ENCODE measurements at places on chromosomes 4 and X.

GRCh38 chr4:91963486-91963885 is 340.3 kb upstream of the GRID2 start:
- DNase-seq: no peak

DNA sequence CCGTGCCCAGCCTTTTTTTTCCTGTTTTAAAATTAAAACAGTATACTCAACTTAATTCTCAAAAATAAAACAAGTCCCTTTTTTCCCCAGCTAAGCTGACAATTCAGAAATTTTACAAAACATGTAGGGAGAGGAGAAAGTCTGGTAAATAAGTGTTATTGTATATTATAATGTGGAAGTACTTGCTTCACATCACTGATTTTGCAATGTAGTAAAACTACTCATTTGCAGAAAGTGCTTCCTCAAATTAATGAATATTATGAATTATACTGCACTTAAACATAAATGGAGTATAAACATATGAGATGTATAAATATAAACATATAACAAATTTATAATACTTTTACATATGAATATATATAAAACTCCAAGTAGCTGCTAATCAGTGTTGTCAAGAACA is 11.6 kb upstream of the H2AZ1 start:
- no peak for DNase-seq

GRCh38 chrX:46710927-46711623 is 47.8 kb downstream of the SLC9A7 start:
- DNase-seq: no peak

GRCh38 chr4:1715002-1715758 is 3.1 kb upstream of the SLBP start:
- no peak for DNase-seq

DNA sequence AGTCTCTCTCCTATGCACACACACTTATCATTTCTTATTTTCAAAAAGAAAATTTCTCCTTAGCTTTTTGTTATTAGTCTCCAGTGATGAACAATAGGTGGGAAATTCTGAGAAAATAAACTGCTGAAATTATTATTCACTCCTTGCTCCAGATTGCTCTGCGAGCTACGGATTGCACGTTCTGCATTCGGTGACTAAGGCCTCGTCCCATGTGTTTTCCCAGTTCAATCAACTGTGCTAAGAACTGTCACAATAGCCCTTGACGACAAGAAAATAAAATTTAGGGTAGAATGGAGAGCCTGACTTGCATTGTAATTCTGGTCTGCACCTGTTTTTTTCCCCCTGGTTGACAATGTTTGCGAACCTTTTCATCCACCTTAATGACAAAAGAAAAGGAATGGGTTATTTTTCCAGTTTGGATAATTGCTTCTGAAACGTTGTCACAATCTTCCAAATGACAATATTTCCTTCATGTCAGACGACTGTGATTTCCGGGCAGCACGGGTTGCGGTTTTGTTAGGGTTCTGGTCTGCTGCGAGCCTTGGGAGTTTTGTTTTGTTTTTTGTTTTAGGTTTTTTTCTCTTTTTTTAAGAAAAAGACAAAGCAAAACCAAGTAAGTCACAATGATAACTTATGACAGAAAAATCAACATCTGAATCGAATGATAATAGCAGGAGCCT is 124.5 kb upstream of the NOCT start:
- DNase-seq: no peak

- no peak for DNase-seq
These were observed 218.7 kb downstream of the NWD2 start for GRCh38 chr4:37463033-37463856.

DNA sequence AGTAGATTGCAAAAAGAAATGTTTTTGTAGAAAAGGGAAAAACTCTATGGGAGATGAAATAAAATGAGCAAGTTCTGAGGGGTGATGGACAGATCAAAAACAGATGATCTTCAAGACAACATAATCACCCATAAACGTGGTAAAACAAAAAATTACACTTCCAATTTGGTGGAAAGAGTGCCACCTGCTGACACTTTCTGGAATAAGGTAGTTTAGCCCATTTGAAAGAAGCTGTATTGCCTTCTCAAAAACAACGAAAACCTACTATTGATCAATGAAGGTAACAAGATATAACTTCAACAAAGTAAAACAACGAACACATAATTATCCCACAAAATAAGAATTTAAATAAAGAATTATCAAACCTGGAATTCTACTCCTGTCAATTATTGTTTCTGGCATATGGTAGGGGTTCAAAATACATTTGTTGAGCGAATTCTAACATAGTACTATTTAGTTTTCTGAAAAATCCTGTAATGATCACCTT is 2.5 kb downstream of the COQ2 start:
- no peak for DNase-seq

- DNase-seq: no peak
These were observed 60.4 kb upstream of the IRF2 start for GRCh38 chr4:184534511-184535391.

GRCh38 chr4:101136373-101137370 is 210.7 kb downstream of the PPP3CA start:
- DNase-seq: no peak

- no peak for DNase-seq
These were observed 3.0 kb downstream of the GRIPAP1 start for GRCh38 chrX:48999030-48999429.

DNA sequence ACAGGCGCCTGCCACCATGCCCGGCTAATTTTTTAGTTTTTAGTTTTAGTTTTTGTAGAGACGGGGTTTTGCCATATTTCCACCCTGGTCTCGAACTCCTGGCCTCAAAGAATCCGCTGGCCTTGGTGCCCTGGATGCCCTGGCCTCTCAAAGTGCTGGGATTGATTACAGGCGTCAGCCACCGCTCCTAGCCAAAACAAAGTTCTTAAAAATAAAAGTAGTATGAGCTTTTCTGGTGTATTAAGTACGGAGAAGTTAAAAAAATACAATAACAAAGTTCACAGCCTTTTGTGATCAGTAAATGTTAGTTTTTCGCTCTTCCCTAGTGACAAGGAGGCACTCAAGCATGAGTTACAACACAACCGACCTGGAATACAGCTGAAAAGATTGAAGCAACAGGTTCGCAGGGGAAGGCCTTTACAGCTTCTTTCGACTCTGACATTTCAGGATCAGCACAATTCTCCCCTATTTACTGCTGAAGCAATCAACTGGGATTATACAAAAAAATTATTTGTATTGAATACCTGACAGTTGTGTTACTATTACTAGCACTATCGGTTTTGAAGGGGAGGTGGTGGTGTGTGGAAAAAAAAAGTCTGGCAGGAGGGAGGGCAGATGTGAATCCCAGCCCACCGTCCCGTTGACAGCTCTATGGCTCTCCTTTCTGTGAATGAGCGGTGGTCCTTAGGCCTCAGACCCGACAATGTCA is 893 bp upstream of the METAP1 start:
- DNase-seq: no peak

DNA sequence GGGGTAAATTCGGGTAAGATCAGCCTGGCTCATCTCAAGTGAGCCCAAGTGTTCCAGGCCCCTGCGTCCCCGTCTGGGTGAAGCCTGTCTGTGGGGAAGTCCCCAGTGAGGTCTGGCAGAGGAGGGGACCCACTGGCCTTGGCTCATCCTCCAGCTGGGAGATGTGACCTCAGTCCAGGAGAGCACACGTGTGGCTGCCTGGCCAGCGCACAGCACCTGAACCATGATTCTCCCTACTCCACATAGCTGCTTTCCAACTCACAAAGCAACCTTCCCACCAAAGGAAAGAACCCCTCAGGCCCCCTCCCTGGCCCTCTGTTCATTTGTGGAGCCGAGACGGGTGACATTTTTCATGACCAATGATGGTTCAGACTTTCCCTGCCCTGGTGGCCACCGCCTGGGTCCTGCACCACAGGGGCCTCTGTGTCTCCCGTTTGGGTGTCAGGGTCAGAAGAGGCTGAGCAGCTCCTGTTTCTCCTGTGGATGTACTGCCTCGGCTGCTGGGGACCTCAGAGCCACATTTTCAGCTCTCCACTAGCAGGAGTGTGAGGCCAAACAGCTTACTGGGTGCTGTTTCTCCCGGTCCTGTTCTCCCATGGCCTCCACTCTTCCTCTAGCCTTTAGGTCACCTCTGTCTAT is 111.4 kb downstream of the CPZ start:
- no peak for DNase-seq

DNA sequence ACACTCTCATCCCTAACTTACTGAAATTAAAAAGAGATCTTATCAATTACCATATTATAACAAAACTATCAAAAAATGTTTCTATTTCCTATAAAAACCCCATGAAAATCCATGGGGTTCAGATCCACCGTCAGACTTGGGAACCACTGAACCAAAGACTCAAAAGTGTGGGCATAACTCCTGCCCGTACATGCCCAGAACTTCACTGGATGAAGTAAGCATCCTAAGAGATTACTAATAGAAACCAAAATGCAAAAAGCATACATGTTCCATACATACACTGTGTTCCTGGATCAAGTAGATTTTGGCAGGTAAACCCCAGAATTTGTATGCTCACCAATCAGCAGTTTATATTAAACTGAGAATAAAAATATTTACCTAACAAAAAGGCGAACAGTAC is 66.1 kb downstream of the PRSS12 start:
- no peak for DNase-seq

DNA sequence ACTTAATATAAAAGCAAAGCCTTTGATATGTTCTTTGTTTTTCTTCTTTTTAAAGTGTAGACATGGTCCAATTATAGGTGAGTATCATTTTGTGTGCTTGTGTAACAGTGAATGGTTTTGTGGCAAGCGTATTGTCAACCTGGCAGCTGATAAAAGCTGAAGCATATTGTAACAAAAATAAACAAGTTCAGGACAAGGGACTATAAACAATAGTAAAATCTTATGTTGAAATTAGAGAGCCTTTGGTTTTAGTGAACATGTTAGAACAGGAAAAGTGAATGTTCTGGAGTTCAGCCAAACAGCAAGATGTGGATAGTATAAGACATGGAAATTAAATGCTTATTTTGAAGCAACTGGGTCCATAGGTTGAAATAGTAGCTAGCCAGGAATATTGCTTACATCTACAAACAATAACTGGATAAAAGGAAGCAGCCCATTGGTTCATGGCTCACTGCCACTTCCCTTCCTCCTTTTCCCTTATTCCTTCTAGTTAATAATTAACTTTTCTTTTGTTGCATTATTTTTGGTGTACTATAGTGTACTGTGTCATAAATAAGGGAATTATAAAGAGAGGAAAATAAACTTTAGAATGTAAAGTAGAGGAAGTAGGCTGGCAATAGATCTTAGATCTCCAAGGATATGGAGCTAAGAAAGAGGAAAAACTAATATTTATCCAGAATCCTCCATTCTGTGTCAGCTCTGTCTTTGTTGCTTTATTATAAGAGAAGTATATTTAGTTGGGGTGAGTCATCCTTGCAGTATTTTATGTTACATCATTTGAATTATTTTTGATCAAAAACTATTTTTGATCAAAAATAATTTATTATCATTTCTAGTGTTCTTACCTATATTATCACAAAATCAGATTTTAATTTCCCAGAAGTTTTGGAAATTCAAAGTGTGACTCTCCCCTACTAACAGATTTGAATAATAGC is 65.6 kb downstream of the MRPL1 start:
- DNase-seq: no peak

DNA sequence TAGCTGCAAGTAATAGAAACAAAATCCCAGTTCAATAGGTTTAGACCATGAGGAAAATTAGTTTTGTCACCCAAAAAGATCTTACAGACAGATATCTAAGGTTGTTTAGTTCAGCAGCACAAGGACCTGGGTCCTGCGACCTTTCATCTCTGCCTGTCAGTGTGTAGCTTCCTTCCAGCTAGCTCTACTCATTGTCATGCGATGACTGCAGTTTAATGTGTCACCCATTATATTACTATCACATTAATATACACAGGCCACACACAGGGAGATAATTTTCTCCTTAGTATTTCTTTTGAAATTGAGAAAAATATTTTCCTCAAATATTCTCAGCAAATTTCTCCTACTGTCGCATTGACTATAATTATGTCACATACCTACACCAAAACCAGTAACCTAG is 232.1 kb upstream of the ARSJ start:
- DNase-seq: no peak

DNA sequence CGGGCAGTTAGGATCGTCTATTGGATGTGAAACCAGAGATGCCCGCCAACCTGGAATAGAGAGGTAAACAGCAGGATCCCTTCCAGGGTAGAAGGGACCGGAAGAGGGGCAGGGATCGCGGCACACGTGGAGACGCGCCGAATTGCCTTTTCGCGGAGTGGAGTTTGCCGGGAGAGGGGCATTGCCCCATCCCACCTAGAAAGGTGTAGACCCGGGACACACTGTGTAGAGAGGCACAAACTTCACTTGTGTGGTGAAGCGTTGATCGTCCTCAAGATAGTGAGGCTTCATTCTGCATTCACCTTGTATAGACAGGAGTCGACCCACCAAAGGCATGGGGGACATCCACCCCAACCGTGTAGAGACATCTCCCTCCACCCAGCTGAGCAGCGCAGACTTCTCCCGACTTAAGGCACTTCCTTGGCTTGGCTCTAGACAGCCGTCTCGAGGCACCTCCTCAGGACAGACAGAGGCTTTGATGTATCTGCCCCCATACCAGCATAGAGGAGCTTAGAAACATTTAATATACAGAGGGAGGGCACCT is 410 bp downstream of the GNL3L start:
- DNase-seq: no peak

- no peak for DNase-seq
These were observed 197.3 kb downstream of the OR13H1 start for GRCh38 chrX:131741103-131741581.

DNA sequence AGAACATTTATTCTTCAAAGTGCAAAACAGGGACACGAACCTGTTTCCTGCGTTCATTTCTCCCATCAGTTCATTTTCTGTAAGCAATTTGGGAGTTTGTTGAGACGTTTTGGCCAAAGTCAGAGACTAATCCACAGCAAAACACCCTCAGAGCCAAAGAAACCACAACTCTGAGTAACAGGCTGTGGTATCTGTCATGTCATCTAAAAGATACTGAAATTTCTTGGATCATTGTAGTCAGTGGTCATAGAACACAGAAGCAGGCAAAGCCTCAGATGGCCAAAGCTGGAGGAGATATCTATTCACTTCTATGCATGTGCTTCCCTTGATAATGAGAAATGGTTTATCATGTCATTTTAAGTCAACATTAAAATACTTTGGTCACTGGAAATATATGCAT is 485.6 kb upstream of the GALNT7 start:
- no peak for DNase-seq

GRCh38 chr4:73432169-73433000 is 3.6 kb upstream of the AFP start:
- DNase-seq: no peak

DNA sequence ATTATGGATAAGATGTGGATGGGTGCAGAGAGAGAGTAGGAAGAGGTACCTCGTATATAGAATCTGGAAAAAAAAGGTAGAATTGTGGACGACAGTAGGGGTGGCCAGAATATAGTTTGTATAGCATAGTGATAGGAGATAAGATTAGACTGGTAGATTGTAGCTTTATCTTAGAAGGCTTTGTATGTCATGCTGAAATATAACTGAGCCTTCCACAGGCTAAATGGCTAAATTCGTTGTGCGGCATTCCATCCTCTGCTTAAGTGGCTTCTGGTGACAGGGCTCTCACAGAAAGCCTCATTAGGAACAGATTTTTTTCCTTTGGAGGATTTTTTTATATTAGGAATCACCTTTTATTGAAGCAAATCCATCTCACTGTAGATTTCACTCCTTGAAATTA is 142.3 kb upstream of the BMPR1B start:
- no peak for DNase-seq

GRCh38 chr4:107931775-107932321 is 499 bp downstream of the CYP2U1 start:
- DNase-seq: no peak

Data from stimulated activated CD8-positive, alpha-beta memory T cell treated with anti-CD3 and anti-CD28 coated beads, Interleukin-2, amount 100 ng/mL, for 1 hour (primary cell).